ENCODE measurements at places on chromosomes 11 and 22.

DNA sequence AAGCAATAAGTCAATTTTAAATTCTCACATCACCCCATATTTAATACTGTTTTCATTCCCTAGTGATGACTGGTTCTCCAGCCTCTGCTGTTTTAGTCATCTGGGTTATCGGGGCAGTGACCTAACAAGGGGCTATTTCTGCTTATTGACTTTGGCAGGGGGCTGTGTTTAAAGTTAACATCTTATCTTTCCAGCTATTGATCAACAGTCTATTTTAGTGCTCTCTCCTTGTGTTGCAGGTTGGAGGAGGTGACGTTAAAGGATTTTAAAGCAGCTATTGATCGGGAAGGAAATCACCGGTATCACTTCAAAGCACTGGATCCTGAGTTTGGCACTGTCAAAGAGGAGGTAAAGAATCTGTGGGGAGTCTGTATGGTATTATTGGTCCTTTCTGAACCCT lies 7.7 kb upstream of the DLAT start:
- peak; percentile 48 for DNase-seq

GRCh38 chr11:112797648-112798293 lies 163.4 kb upstream of the NCAM1 start:
- no peak for DNase-seq

DNA sequence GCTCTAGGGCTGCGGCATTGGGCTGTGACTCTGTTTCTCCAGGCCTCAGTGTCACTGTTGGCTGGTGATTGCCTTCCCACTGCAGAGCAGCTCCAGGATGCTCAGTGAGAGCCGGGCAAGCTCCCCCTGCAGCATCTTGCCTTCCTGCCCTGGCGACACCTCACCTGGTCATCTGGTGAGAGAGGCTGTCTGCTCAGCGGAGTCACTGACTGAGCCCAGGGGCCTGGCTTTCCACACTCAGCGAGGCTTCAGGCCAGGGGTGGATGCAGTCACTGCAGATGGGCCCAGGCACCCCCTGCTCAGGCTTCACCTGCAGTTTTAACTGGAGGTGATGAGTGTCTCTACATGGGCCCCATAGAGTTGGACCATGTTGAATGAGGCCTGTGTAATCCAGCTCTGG lies 136.8 kb downstream of the CACNA1I start:
- DNase-seq = no peak

DNA sequence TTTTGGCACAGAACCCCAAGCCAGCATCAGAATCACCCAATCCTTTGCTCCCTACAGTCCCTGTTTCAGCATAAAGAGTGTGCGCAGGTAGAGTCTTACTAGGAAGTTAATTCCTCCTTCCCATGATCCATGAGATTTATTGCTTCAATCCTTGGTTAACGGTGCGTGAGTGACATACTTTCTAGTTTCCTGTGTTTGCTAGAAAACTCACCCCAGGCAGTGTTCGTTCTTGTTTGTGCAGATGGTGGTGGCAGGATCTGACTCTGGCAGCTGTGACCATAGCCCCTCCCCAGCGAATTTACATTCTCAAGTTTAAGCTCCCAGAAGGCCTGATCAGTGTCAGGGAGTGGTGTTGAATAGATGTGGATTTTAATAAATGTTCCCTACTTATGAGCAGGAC lies 106.7 kb upstream of the CCT8L2 start:
- no peak for DNase-seq

- DNase-seq = no peak
Measured at GRCh38 chr11:36389811-36390210, 93.7 kb downstream of the PRR5L start.

DNA sequence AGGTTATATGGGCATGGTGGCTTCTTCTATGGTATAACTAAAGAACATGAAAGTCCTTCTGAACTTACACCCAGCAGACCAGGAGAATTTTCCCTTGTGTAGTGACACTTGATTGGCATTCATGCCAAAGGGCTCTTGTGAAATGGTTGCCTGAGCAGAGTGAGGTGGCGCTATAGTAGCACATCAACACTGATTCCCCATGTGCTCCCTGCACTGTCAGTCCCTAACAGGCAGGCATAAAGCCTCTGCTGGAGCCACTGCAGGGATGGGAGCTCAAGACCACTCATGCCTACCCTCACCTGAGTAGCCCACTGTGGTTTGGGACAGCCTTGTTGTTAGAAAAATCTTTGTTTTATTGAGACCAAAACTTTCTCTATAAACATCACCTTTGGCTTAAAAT lies 92.6 kb upstream of the LIN7C start:
- DNase-seq = no peak

DNA sequence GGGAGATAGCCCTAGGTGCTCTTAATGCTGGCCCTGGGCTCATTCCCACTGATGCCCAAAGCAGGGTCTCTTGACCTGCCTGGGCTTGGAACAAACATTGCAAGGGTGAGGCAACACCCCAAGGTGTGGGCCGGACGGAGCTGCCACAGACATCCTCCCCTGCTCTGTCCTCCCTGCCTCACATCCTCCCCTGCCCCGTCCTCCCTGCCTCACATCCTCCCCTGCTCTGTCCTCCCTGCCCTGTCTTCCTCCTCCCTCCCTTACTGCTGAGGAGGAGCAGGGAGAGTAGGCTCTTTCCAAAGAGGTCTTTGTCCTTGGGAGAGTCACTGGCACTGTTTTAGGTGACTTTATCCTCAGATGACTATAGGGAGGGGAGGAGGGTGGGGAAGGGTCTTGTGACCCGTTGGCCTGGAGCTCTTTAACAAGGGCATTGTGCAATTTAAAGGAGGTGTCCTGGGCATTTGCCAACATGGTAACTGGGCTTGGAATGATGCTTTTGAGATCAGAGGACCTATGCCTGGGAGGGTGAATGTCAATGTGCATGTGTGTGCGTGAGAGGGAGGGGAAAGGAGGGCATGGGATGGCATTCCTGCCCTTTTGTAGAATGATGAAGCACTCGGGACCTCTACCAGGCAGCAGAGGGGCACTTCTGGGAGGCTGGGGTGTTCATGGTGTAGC lies 700 bp downstream of the FAM180B start:
- no peak for DNase-seq

GRCh38 chr22:32378707-32379272 lies 21.1 kb downstream of the RFPL3 start:
- no peak for DNase-seq

DNA sequence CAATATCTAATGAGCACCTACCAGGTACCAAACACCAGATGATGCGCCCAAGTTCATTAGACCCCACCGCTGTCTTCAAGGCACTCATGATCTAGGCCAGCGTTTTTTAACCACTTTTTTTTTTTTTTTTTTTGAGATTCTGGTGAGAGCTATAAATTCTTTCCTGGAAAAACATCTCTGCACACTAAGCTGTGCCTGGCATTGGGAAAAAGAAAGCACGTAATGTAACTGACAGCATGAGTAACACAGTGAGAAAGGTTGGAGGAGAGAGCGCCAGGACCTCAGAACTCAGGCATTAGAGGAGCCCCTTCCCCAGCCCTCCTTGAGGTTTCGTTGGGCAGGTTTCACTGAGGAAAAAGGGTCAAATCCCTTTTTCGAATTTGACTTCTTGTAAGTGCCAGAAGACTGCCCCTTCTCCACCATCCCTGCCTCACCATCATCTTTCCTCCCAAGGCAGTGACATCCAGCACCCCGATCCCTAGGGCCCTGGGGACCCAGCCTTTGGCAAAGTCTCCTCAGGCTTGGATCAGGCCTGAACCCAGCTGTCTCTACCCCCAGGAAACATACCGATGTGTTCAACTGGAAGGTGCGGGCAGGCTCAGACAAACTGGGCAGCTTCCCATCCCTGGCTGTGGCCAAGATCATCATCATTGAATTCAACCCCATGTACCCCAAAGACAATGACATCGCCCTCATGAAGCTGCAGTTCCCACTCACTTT lies 26.1 kb upstream of the SMIM35 start:
- DNase-seq = no peak

GRCh38 chr22:20118300-20119020 lies 1.4 kb upstream of the TRMT2A start:
- no peak for DNase-seq

- no peak for DNase-seq
Measured at GRCh38 chr11:61110255-61111049, 8.2 kb downstream of the CD5 start.

- DNase-seq = no peak
Measured at GRCh38 chr22:44719586-44720368, 17.8 kb downstream of the PRR5 start.

- no peak for DNase-seq
Measured at GRCh38 chr22:22218302-22218701, 26.3 kb upstream of the VPREB1 start.

GRCh38 chr11:96607864-96608558 lies 218.2 kb downstream of the JRKL start:
- DNase-seq = peak; percentile 11

GRCh38 chr11:126840201-126840886 lies 160.2 kb downstream of the KIRREL3 start:
- no peak for DNase-seq

DNA sequence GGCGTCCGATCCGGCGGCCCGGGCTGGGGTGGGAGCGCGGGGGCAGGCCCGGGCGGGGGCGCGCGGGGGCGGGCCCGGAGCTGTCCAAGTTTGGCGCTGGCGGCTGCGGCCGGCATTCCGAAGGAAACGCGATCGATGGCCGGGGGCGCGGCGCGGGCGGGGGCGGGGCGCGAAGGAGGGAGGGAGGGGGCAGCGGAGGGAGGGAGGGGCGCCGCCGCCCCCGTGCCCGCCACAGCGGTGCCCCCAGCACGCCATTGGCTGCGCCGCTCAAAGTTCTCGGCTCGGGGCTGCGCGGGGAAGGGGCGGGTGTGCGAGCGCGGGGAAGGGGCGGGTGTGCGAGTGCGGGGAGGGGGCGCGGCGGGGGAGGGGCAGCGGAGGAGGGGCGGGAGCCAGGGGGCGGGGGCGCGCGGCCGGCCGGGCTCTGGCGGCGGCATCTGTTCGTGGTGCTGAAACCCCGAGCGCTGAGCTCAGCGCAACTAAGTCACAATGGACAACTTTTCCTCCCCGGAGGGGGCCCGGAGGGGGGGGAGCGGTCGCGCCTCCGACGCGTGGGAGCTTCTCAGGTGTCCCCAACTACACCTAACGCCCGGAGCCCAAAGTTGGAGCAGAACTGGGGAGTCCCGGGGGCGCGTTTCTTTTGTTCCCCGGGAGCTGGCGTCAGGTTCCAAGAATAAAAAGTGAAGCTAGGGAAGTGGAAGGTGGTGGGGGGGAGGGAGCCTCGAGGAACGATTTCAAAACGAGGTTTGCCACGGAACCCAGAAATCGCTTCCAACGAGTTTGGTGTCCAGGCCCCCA lies 2.2 kb downstream of the PHF21B start:
- no peak for DNase-seq

- DNase-seq = no peak
Measured at GRCh38 chr22:40594924-40595323, 41.6 kb downstream of the MRTFA start.

GRCh38 chr22:17258015-17258787 lies 39.0 kb upstream of the ADA2 start:
- no peak for DNase-seq

DNA sequence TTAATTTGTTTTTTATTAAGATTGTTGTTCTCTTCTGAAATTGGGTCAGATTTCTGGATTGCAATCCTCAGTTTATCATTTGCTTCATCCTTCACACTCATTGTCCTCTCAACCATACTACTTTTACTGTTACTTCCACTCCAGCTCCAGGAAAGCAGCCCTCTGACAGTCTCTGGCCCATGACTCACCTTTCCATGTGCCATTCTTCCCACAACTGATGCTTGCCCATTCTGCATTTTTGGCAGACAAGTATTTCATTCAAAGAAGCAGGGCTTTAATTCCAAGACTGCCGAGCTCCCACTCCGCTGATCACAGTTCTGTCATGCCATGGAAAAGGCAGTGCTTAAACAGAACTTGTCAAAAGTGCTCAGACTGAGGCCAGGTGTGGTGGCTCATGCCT lies 139.2 kb downstream of the WNT11 start:
- no peak for DNase-seq

DNA sequence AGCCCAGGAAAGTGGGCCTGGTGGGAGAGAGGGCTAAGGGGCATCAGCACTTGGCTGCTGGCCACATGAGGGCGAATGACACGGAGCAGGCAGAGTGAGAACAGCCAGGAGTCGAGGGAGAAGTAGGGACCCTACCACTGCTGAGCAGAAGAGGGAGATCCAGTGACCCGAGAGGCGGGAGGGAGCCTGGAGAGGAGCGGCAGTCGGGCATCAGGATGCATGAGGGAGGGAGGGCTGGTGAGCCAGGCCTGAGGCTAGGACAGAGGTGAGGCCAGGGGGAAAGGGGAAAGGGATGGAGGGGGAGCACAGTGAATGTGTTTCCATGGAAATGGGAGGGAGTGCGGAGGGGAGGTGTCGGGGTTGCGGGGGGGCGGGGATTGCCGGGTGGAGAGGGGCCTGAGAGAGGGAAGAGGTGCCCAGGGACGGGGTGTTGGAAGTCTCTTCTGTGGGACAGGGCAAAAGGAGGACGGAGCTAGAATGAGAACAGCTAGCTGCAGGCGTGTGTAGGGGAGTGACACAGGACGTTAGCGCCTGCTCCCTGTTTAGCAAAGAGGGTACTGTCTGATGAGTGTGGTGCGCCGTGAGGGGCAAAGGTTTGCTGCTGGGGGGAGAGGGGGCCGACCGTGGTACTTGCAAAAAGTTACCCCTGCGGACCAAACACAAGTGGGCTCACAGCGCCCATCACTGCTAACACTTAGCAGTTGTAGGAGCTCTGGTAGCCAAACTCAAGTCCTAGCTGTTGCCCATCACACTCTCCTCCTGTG lies 37.1 kb upstream of the WNT11 start:
- no peak for DNase-seq

DNA sequence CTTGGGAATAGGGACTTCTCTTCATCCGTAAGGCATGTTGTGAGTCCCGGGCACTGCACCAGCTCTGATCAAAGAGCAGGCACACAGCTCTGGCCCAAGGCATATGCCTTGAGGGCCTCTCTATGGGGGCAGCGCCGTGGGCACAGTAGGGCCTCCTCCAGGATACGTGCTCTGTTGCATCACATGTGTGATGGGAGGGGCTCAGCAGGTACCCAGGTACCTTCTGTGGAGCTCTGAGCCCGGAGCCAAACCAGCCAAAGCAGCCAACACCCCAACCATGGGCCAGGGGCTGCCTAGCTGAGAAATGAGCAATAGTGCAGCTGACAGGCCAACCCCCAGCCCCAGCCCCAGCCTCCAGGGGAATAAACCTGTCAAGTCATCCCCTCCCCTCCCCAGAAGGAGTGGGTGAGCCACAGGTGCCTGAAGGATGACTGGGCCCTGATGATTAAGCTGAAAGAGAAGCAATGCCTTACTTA lies 79.7 kb upstream of the SHISAL1 start:
- DNase-seq = no peak

DNA sequence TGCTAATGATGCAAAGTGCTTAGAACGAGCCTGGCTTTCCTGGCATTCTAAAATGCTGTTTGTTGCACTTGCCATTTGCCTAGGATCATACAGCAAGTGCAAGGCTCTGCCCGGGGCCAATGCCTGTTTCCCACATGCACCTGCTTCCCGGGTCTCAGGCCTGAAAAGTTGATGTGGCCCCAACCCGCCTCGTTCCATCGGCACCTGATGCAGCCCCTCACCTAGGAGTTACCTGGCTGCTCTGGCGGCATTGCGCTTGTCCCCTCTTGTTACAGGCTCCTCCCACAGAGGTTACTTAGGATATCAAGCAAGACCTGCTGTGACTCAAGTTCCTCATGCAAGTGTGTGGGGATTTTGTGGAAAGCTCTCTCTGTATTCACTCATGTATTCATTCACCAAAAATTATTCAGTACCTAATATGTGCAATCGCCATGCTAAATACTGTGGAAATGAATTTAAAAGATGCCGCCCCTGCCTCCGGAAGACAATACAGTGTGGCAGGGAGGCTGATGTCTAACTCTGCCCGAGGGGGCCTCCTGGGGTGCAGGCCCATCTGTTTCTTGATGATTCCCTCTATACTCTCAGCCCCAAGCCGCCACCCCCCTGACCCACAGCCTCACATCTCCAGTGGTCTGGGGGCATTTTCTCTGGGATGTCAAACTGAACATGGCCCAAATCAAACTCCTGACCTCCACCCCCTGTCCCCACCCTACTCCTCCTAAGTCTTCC lies 184.5 kb downstream of the EFCAB6 start:
- DNase-seq = no peak

Data from non-pigmented ciliary epithelial cell (primary cell).